ENCODE measurements at places on chromosomes 3 and 15.

DNA sequence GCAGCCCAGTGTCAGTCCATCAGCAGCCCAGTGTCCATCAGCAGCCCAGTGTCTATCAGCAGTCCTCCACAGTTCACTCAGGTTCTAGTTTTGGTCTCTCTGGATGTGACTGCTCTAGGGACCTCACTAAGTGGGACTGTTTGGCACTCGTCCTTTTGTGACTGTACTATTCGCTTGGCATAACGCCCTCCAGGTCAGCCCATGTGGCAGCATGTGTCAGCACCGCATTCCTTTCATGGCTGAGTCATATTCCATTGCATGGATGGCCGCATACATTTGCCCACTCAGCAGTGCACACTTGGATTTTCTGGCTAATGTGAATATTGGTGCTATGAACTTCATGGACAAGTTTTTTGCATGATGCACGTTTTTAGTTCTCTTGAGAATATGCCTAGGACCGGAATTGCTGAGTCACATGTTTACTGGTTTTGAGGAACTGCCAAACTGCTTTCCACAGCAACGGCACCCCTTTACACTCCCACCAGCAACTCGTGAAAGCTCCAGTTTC, 16.4 kb downstream of the CHST13 start:
- DNase-seq, result peak; percentile 73

DNA sequence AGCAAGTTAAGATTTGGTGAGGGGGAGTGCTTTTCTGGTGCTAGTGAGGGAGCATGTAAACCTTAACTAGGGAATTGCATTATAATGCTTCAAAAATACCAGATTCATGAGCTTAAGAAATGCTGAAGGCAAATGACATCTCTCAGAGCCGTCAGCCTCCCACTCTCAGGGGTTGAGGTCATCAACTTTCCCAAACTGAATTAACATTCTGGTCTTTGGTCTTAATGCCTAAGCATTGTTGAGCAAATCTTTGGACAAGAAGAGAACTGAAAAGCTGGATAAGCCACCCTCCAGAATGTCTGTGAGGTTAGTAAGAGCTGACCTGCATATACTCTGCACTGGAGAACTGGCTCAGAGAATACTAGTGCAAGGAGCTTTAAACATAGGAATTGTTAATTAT, 124.9 kb upstream of the GAP43 start:
- no peak for DNase-seq

DNA sequence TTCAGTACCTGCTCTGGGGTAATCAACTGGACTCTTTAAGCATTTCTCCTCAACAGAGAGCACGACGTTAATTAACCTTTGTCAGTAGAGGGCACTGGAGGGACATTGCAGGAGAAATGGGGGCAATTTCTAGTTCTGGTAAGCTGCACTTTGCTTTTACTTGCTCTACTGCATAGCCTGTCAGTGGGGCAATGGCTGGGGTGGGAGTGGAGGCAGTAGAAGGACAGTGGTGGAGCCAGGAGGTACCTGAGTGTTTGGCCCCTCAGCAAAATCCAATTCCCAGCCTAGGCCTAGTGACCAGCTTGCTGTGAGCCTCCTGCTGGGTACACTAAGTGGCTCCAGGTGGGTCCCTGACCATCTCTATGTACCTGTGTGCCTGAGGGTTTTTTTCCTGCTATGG, 18.3 kb upstream of the MED12L start:
- DNase-seq, result no peak

- no peak for DNase-seq
Measured at GRCh38 chr3:126083511-126083912, 412 bp downstream of the SLC41A3 start.

- no peak for DNase-seq
Measured at GRCh38 chr3:12741209-12741608, 17.9 kb downstream of the TMEM40 start.

- no peak for DNase-seq
Measured at GRCh38 chr3:175325440-175325839, 466.3 kb downstream of the NAALADL2 start.

All from BJ (cell line).